Nucleus accumbens (tissue), 56 donors: ENCODE measurements at places on chromosomes 6 and 20.

GRCh38 chr6:88536071-88536625 lies 370.0 kb upstream of the CNR1 start:
- DNase-seq = no peak

DNA sequence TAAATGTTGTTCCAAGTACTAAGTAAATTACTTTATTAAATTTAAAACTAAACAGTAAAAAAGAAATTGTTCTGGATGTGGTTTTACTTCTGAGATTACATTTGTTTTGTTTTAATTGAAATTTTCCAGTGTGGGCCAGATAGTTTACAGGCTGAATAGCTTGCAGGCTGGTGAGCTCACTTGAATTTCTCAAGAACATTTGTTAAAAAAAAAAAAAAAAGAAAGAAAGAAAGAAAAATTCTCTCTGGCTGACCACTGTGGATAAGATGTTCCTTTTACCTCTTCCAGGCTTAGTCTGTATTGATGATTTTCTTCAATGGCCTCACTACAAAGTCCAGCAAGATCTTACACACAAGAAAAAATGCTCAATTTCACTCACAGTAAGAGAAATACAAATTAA lies 85.4 kb downstream of the PLCG1 start:
- no peak for DNase-seq

DNA sequence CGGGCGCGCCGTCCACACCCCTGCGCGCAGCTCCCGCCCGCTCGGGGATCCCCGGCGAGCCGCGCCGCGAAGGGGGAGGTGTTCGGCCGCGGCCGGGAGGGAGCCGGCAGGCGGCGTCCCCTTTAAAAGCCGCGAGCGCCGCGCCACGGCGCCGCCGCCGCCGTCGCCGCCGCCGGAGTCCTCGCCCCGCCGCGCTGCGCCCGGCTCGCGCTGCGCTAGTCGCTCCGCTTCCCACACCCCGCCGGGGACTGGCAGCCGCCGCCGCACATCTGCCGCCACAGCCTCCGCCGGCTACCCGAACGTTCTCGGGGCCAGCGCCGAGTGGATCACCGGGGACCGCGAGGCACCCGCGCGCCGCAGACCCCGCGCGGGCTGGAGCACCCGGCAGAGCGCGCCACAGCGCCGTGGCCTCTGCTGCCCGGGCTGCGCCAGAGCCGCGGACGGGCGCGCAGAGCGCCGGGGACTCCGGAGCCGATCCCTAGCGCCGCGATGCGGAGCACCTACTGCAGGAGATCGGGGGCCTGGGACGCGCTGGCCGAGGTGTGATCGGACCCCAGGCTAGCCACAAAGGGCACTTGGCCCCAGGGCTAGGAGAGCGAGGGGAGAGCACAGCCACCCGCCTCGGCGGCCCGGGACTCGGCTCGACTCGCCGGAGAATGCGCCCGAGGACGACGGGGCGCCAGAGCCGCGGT lies at the start of gene BMP2:
BMP2 (plus strand) TSS at position 151 of the 692 bp plus-strand sequence. CDS start 2,441 bp downstream, outside the sequence.
- DNase-seq = peak; percentile 76

DNA sequence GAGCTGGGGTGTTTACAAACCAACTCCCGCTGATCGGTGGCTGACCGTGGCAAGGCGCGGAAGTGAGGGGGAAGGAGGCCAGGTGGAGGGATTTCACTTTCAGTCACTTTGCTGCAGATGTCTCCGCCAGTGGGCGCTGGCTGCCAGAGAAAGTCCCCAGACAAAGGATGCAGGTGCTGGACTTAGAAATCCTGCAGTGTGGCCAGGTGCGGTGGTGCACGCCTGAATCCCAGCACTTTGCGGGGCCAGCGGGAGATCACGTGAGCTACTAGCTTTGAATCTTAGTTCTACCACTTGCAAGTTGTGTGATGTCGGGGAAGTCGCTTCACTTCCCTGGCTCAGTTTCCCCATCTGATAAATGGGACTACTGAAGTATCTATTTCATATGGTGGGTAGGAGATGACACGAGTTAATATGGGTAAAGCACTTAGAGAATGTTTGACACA lies 180.4 kb downstream of the ZNF217 start:
- DNase-seq = no peak

DNA sequence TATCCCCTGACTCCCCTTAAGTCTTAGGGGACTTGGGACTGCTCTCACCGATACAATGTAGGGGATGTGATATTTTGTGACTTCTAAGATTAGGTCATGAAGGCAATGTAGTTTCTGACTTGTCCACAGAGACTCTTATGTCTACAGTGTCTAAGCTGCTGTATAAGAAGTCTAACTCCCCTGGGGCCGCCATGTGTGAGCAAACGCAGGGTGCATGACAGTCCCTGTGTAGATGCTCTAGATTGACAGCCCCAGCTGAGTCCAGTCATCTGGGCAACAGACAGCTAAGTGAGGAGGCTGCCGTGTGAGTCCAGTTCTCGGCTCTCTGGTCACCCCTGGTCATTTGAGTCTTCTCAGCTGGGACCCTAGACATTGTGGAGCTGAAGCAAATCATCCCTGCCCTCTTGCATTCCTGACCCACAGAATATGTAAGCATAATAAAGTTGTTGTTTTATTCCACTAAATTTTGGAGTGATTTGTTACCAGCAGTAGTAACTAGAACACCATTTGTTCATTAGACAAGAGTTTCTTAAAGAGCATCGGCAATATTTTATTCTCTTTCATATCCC lies 743.3 kb upstream of the CHD6 start:
- DNase-seq = no peak
